Naive thymus-derived CD4-positive, alpha-beta T cell (primary cell): ENCODE measurements at places on chromosomes 5 and 9. TPM values are rescaled to one million over a fixed set of nuclear protein-coding genes. Genes with fewer than 3 reads are reported as not detected.

DNA sequence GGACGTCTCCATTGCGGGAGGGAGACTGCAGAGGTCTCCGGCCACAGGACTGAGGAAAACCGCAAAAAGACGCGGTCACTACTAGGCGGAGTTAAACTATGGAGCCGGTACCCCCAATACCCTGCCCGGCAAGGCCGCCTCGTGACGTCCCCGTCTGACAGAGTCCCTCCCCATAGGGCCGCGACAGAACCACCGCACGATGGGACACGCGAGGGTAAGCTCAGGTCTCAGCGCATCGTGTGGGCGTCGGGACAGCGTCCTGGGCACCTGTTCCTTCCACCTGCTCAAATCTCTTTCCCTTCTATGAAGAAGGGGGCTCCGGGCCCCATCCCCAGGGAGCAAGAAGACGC, 35.2 kb upstream of the GLDC start:
- no peaks in the 10 kb centered on the region for H3K4me1 ChIP-seq
- DNase-seq, result no peak
- H3K27ac ChIP-seq, result peak overlapping the region; percentile 91
- H3K27me3 ChIP-seq, result no peaks in the 10 kb centered on the region
- H3K4me3 ChIP-seq, result peak overlapping the region; percentile 89

- no peaks in the 10 kb centered on the region for H3K4me1 ChIP-seq
- H3K27me3 ChIP-seq, result no peaks in the 10 kb centered on the region
- no peaks in the 10 kb centered on the region for H3K36me3 ChIP-seq
- DNase-seq, result no peak
- no peak overlapping the region for H3K27ac ChIP-seq
Observed at GRCh38 chr5:172705576-172706084, 64.6 kb downstream of the NEURL1B start.

- H3K4me1 ChIP-seq, result peaks cover 13% of the 10 kb centered on the region
- no peaks in the 10 kb centered on the region for H3K36me3 ChIP-seq
- no peak overlapping the region for H3K27ac ChIP-seq
- DNase-seq, result peak; percentile 25
- H3K27me3 ChIP-seq, result no peaks in the 10 kb centered on the region
Observed at GRCh38 chr5:180960209-180960608, 28.4 kb upstream of the BTNL3 start.

The CBY3 gene
- 0.29 and 0.38 TPM in 2 replicates for total RNA-seq

- H3K4me3 ChIP-seq, result no peak within 1 kb of the TSS
- peaks cover 11% of the 10 kb centered on the region for H3K4me1 ChIP-seq
- no peaks in the 10 kb centered on the region for H3K27me3 ChIP-seq
- DNase-seq, result peak; percentile 0
Observed at GRCh38 chr9:114805670-114806525, at the start of gene TNFSF15. Gene TNFSF15, minus strand, starts transcription at chr9:114806039. Its CDS starts 27 bp downstream, at chr9:114806012.

- no peak overlapping the region for H3K27ac ChIP-seq
- H3K27me3 ChIP-seq, result peaks cover 2% of the 10 kb centered on the region
- no peaks in the 10 kb centered on the region for H3K4me1 ChIP-seq
- no peaks in the 10 kb centered on the region for H3K36me3 ChIP-seq
Observed at GRCh38 chr5:171762903-171763302, 22.7 kb upstream of the SMIM23 start.

GRCh38 chr9:135409286-135410200, 70.0 kb upstream of the PPP1R26 start:
- no peaks in the 10 kb centered on the region for H3K27me3 ChIP-seq
- no peaks in the 10 kb centered on the region for H3K4me1 ChIP-seq
- no peak for DNase-seq
- H3K4me3 ChIP-seq, result no peak overlapping the region

GRCh38 chr5:147472664-147473475, 37.0 kb downstream of the DPYSL3 start:
- H3K4me3 ChIP-seq, result no peak overlapping the region
- DNase-seq, result no peak
- H3K27me3 ChIP-seq, result no peaks in the 10 kb centered on the region
- no peaks in the 10 kb centered on the region for H3K36me3 ChIP-seq
- H3K4me1 ChIP-seq, result no peaks in the 10 kb centered on the region

- no peaks in the 10 kb centered on the region for H3K4me1 ChIP-seq
- no peaks in the 10 kb centered on the region for H3K36me3 ChIP-seq
- no peak overlapping the region for H3K4me3 ChIP-seq
- no peaks in the 10 kb centered on the region for H3K27me3 ChIP-seq
- DNase-seq, result no peak
- H3K27ac ChIP-seq, result no peak overlapping the region
Observed at GRCh38 chr5:11962122-11962521, 57.9 kb upstream of the CTNND2 start.

The ENTREP1 gene
- not detected in 2 replicates for total RNA-seq

GRCh38 chr5:62727861-62728260, 149.2 kb downstream of the LRRC70 start:
- H3K27ac ChIP-seq, result no peak overlapping the region
- no peak for DNase-seq
- H3K4me3 ChIP-seq, result no peak overlapping the region
- H3K4me1 ChIP-seq, result no peaks in the 10 kb centered on the region

GRCh38 chr5:42991404-42992087, 48.6 kb downstream of the ANXA2R start:
- H3K4me3 ChIP-seq, result peak overlapping the region; percentile 84
- no peaks in the 10 kb centered on the region for H3K36me3 ChIP-seq
- no peaks in the 10 kb centered on the region for H3K27me3 ChIP-seq

GRCh38 chr9:131307974-131308373, 18.5 kb downstream of the PLPP7 start:
- H3K27me3 ChIP-seq, result no peaks in the 10 kb centered on the region
- H3K4me3 ChIP-seq, result no peak overlapping the region
- peaks cover 13% of the 10 kb centered on the region for H3K4me1 ChIP-seq
- no peak overlapping the region for H3K27ac ChIP-seq
- no peak for DNase-seq

The EGFL7 gene
- 0.56 TPM for total RNA-seq

The LCN6 gene
- total RNA-seq, result not detected

DNA sequence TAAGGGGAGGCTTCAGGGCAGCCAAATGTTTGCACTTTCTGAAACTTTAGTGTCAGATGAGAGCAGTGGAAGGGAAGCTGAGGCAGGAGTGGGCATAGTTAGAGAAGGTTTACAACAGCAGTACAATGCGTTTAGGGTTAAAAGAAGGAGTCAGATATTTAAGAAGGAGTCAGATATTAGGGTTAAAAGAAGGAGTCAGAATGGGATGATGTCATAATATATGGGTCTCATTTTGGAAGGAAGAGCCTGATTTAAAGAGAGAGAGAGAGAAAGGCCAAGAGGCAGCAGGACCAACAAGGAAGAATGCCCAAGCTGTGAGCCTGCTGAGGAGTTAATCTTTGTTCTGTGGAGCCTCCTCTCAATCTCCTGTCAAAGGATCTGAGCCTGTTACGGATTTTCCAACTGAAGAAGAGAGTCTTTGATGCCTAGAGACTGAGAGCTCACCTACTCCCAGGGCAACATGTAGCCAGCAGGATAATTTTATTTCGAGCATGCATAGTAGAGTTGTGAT, 9.5 kb downstream of the ISL1 start:
- H3K4me1 ChIP-seq, result no peaks in the 10 kb centered on the region
- no peak for DNase-seq
- H3K36me3 ChIP-seq, result no peaks in the 10 kb centered on the region

The SERF1A gene
- total RNA-seq, result 23.1 TPM

The EQTN gene
- not detected for total RNA-seq

The ZNF883 gene
- not detected for total RNA-seq

DNA sequence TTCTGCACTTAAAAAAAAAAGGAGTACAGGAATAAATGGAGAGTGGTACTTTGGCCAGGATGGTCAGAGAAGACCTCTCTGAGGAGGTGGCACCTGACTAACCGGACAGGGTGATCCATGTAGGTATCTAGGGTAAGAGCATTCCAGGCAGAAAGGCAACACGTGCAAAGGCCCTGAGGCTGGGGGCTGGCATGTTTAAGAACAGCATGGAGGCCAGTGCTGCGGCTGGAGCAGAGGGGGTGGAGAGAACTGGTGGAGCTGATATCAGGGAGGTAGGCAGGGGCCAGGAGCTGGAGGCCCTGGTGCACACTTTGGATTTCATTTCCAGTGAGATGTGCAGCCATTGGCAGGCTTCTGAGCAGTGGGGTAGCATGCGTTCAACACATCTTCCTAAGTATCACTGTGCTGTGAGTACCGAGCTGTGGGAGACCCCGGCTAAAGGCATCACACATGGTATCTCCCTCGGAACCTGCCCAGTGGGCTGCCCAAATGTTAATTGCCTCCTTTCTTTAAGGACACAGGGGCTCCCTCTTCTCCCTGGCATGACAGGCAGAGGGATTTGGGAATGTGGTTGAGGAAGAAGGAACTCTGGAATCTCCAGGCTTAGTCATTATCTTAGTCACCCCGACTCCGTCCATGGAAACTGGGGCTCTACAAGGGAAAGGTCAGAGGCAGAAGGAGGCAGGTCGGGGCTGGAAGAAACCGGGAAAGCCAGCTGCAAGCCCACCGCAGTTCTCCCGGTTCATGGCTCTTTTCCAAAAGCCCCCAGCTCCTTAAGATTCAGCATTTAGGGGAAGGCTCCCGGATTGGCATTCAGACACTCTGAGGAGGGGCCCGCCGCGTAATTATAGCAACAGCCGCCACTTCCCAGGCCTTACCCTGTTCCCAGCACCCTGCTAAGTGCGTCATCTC, 18.6 kb downstream of the SLC6A7 start:
- H3K27me3 ChIP-seq, result no peaks in the 10 kb centered on the region
- DNase-seq, result no peak
- H3K4me1 ChIP-seq, result peaks cover 7% of the 10 kb centered on the region
- no peaks in the 10 kb centered on the region for H3K36me3 ChIP-seq

DNA sequence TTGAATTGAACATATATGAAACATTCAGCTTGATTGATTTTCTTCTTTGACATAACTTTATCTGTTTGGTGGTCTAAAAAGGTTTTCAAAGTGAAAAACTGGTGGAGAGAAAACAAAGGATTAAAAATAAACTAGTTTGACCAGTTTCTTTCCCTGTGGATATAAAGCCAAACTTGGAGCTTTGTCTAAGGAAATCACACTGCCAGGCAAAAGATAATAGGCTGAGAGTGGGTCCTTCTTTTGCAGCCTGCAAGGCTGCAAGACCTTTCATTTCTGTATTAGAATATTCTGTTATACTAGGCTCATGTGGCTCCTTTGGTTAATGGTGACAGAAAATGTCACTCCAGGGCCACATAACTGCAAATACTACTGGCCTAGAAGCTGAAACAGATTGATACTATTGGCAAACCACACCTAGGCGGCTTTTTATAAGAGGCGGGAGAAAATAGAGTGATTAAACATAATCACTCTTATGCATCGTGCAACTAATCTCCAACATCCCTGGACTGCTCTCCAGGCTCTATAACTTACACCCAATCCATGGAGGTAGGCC, 129.1 kb upstream of the ZNF462 start:
- no peak for DNase-seq
- H3K36me3 ChIP-seq, result no peaks in the 10 kb centered on the region
- H3K27ac ChIP-seq, result no peak overlapping the region
- H3K4me1 ChIP-seq, result no peaks in the 10 kb centered on the region
- H3K27me3 ChIP-seq, result no peaks in the 10 kb centered on the region

The TAF7 gene
- 64.5 and 67.1 TPM in 2 replicates for total RNA-seq

The PCDHA9 gene
- total RNA-seq, result not detected

GRCh38 chr5:94276048-94276447, 342.4 kb downstream of the KIAA0825 start:
- H3K27ac ChIP-seq, result no peak overlapping the region
- H3K4me3 ChIP-seq, result no peak overlapping the region
- no peaks in the 10 kb centered on the region for H3K27me3 ChIP-seq
- DNase-seq, result no peak
- H3K4me1 ChIP-seq, result no peaks in the 10 kb centered on the region

The EIF4E1B gene
- total RNA-seq, result not detected in 2 replicates

The ACOT12 gene
- not detected for total RNA-seq

The SELENOP gene
- 4.6 TPM for total RNA-seq

DNA sequence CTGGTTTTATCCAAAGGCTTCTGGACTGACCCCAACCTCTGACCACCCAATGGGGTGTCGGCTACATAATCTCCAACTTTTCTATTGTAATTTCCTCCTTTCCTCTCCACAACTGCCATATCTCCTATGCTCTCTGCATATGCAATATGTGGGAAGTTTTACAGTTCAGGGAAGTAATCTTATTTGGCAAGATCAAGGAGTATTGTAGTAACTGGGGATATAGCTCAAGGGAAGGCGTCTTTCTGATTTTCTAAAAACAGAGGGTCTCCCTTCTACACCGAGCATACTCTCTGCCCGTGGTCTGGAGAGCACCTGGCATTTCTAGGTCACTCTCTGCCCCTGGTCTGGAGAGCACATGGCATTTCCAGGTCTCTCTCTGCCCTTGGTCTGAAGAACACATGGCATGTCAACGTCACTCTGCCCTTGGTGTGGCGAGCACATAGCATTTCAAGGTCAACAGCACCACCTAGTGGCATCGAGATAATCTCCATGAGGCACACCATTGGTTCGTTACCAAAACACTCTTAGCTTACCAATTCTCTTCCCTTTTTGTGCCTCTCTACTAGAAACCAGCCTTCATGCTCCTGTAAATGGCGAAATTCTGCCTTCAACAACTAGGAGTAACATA, 616.4 kb upstream of the NUDT12 start:
- DNase-seq, result no peak
- no peak overlapping the region for H3K4me3 ChIP-seq
- H3K27ac ChIP-seq, result no peak overlapping the region
- no peaks in the 10 kb centered on the region for H3K36me3 ChIP-seq
- no peaks in the 10 kb centered on the region for H3K4me1 ChIP-seq

The PLAC8L1 gene
- 1.00 TPM for total RNA-seq

DNA sequence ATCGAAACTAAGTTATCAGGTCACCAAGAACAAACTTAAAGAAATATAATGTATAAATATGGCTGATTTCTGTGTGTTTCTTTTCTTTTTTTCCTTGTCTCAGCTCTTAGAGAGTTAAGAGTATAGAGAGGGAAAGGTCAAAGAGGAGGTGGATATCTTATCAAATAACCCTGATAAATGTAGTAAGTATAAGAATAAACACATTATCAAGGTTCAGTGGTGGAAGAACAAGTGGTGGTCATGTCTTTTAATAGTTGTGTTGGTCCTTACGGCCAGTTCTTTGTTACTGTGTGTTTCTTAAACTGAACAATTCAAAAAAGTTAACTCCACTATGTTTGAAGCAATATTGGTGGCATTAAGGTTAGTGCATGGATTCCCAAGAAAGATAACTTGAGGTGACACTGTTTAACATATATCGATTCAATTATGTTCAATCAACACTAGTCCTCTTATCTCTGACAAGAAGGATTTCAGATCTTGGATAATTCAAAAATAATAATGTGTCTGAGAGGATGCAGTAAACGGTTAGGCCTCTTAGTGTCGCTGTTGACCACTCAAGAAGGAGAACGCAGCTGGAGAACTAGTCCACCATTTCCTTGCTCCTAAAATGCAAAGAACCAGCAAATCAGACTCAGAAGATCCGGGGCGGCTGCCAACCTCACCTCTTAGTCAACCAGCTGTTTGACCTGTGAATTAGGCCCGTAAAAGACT, at the start of gene PCDHGA3:
Gene PCDHGA3, plus strand, starts transcription at position 588 of the 711 bp plus-strand sequence. CDS start 205 bp downstream, outside the sequence.
- peaks cover 11% of the 10 kb centered on the region for H3K27me3 ChIP-seq
- no peaks in the 10 kb centered on the region for H3K4me1 ChIP-seq
- no peak within 1 kb of the TSS for H3K4me3 ChIP-seq
- no peaks in the 10 kb centered on the region for H3K36me3 ChIP-seq
- H3K27ac ChIP-seq, result no peak within 1 kb of the TSS

GRCh38 chr5:45062044-45062443, 253.3 kb downstream of the MRPS30 start:
- no peak overlapping the region for H3K4me3 ChIP-seq
- no peaks in the 10 kb centered on the region for H3K4me1 ChIP-seq
- no peaks in the 10 kb centered on the region for H3K27me3 ChIP-seq
- no peaks in the 10 kb centered on the region for H3K36me3 ChIP-seq
- no peak for DNase-seq

- H3K36me3 ChIP-seq, result no peaks in the 10 kb centered on the region
- no peaks in the 10 kb centered on the region for H3K27me3 ChIP-seq
- H3K4me1 ChIP-seq, result no peaks in the 10 kb centered on the region
- DNase-seq, result no peak
- H3K27ac ChIP-seq, result no peak overlapping the region
- no peak overlapping the region for H3K4me3 ChIP-seq
Observed at GRCh38 chr9:135865531-135865930, 41.8 kb downstream of the CAMSAP1 start.
